ENCODE measurements at places on chromosomes 7 and 10.

GRCh38 chr10:122295451-122295809 is 24.3 kb downstream of the BTBD16 start:
- no peak for DNase-seq

DNA sequence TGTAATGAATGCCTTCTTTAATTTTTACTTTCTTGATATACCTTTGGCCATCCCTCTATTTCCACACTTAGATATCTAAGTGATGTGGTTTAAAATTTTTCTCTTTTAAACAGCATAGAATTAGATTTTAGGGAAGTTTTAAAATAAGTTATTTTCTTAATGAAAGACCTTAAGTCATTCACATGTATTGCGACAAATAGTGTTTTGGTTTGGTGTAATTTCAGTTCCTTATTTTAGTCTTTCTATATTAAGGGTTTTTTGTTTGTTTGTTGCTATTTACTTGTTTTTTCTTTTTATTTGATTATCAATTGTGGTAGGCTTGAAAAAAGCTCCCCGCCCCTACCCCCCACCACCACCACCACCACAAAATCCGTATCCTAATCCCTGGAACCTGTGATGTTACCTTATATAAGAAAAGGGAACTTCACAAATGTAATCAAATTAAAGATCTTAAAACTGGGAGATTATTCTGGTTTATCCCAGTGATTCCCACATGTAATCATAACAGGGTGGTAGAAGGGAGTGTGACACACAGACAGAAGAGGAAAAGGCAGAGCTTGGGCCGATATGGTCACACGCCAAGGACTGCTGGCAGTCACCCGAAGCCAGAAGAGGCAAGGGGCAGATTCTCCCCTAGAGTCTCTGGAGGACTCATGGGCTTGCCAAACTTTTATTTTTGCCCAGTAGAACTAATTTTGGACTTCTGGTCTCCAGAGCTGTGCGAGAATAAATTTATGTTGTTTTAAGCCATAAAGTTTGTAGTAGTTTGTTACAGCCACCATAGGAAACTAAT is 149.7 kb downstream of the NPSR1 start:
- no peak for DNase-seq

DNA sequence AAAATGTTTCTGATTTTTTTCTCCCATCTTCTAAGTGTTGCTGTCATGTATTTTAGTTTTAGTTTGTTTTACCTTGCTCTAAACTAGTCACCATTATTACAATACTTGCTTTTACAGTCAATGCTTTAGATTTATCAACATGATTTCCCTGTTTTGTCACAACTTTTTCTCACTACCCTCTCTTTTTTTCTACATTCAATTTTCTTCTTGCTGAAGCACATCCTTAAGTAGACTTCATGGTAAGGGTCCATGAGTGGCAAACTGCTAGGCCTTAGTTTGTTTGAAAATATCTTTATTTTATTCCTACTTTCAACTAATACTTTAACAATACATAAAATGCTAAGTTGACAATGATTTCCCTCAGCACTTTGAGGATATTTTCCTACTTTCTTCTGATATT is 173.5 kb downstream of the DNAJC1 start:
- no peak for DNase-seq

DNA sequence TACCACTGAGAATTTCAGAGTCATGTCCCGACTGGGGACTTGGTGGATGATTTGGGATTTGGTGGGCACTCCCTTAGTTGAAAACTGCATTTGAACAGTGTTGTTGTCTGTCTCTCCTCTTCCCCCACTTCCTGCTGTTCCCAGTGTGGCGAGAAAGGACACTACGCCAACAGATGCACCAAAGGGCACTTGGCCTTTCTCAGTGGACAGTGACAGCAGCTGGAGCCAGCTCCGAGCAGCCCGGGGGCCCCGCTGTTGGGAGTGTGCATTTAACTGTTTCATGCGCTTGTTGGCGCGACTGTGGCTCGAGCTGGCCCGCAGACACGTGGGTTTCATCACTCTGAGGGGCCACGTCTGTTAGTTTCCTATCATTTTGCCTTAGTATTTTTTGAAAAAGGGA is 9.7 kb downstream of the ATP5MF start:
- DNase-seq: no peak

DNA sequence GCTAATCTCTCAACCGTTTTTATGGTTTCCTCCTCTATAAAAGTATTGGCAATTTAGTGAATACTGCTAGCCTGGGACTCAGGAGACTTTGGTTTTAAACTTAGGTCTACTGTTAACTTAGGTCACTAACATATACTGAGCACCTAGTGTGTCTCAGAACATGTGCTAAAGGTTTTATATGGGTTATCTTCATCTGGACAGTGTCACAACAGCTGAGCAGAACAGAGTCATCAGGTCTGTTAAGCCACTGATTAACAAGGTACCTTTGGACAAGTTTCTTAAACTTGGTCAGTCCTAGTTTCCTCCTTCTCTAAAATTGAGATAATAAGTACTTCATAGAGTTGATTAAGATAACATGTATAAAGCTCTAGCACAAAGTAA is 30.6 kb downstream of the NET1 start:
- DNase-seq: no peak

GRCh38 chr10:124285587-124286527 is 132.9 kb downstream of the OAT start:
- no peak for DNase-seq

DNA sequence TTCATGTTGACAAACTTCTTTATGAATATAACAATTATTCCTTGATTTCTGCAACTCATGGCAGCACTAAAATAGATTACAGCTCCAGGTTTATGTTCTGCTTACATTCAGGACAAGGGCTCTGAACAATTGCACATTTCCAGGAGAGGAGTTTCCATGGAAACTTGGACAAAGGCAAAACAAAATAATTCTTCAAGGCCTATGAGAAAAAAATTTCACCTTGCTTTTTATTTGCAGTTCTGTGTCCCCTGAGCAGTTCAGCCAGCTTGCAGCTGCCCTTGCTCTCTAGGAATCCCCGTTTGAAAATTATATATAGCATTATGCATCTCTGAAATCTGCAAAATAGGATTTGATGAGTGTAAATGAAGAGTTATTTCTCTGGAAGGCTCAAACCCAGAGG is 71.7 kb downstream of the ARL4A start:
- no peak for DNase-seq

- no peak for DNase-seq
Observed at GRCh38 chr7:5831196-5831595, 49.4 kb upstream of the OCM start.

DNA sequence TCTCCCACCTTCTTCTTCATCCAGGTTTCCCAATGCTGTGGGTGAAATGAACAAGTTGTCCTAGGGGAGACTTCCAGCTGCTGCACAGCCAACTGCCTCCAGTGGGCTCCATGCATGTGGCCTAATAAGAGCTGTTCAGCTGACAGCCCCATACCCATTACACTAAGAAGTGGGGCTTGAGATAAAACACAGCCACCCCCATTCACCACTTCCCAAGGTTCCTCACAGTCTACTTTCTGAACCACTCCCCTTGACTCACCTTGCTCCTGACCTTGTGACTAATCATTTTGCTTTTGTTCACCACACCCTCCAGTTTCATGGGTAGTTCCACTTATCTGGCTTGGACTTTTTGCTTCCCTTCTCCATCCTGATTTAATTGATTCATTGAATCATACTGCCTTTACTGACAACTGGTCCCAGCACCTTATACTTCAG is 119.3 kb downstream of the CABCOCO1 start:
- no peak for DNase-seq

GRCh38 chr10:113060201-113061053 is 110.4 kb downstream of the TCF7L2 start:
- no peak for DNase-seq

- no peak for DNase-seq
Observed at GRCh38 chr7:95907337-95907736, 135.0 kb downstream of the DYNC1I1 start.

GRCh38 chr10:61786728-61787127 is 114.8 kb upstream of the ARID5B start:
- DNase-seq: no peak

DNA sequence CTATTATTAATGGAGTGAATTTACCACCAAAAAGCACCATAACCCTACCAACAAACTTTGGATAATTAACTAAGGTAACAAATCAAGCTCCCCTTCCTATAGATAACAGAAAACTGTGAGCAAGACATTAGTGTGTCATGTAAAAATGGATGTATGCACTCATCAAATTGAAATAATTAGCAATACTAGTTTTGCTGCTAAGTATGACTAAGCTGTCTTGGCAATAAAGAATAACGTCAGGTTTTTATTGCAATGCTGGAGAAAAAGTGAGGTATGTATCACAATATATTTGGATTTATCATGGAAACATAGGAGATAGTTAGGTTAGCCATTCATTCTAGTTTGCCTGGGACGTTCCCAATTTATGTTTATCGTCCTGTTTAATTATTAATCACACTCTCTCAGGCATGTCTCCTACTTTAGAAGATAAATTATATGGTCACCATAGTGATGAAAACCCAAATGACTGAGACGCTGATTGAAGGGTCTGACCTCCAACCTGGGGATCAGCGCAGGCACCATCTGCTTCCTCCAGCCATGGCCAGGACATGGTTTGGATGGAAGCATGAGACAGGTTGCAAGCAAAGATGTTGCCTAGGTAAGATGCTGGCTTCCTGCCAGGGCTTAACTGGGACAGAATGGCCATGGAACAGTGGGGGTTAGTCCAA is 125.6 kb downstream of the FANK1 start:
- no peak for DNase-seq

DNA sequence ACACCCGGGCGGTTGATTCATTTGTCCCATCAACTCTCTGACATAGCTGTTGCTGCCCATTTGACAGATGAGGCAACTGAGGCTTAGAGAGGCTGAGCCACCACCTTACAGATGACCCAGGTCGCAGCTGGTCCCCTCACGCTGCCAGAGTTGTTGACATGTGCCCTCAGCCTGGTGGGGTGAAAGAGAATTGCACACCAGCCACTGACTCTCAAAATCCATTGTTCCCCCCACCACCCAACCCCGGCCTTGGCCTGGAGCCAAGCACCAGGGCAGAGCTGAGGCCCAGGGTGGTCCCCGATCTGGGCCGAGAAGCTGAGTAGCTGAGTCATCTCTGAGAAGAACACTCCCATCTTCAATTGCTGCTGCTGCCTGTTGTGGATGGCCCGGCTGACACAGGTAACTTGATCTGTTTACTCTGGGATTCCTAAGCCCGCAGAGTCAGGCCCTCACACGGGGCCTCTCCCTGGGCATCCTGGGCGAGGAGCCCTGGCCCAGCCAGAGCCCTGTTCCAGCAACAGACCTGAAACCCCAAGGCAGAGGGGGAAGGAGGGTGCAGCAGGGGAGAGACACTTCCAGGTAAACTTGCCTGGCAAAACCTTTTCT is 27.5 kb downstream of the PVRIG start:
- DNase-seq: no peak
